Body of pancreas (tissue), 4 donors: ENCODE measurements at places on chromosomes 6 and 20. TPM values are rescaled to one million over a fixed set of nuclear protein-coding genes. Genes with fewer than 3 reads are reported as not detected.

GRCh38 chr6:149560736-149561135 is 5.4 kb upstream of the GINM1 start:
- no peak for DNase-seq

- DNase-seq, result no peak
Observed at GRCh38 chr6:35427851-35428321, 24.3 kb upstream of the FANCE start.

DNA sequence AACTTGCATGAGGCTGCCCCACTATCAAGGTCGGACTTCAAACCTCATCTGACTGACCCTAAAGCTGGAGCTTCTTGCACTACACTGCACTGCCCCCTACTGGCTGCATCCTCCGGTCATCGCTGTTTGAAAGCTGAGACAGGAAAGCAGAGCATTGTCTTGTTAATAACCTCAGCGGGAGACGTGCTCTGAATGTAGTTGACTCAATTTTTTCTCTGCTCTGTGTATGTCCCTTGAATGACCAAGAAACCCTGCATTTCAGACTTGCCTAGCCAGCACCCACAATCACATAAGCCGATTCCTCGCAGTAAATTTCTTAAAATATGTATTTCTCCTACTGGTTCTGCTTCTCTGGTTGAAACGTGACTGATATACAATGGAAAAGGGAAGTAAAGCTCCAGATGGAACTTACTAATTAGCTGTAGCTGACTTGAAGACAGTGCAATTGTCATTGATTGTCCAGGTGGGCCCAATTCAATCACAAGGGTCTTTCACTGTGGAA is 27.8 kb downstream of the TCF21 start:
- DNase-seq, result peak; percentile 89

- DNase-seq, result no peak
Observed at GRCh38 chr6:140858381-140858971, 1274.2 kb upstream of the GJE1 start.

DNA sequence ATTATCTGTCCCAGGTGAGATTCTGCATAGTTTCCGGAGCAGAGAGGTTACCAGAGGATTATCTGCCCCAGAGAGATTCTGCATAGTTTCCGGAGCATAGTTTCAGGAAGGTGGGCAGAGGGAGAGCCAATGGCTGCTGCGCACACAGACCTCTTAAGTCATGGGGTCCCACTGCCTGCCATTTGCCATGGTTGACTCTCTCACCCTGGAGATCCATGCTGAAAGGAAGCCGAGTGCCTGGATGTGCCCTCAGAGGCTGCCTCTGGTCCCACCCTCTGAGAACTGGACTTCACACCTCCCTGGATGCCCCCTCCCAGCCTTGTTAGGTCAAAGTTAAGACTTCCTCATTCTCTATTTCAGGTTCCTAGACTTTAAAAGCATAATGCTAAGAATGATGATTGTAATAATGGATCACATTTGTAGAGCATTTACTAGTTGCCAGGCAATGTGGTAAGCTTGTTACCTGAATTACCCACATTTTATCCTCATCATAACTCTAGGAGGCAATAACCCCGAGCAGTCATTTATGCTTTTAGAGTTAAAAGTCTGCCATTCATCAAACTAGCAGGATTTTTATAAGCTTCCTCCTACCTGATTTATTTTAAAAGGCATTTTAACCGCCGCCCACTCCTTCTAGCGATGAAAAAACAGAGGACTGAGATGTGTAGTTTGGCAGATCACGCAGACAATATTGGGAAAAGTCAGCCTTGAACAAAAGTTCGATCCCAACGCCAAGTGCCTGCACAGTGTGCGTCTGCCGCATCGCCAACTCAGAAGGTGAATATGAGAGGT is 11.9 kb downstream of the SERPINB9 start:
- no peak for DNase-seq

RPRD1B gene
- 8.8 TPM for total RNA-seq
